Hematopoietic multipotent progenitor cell treated with erythropoietin and hydrocortisone succinate and interleukin-3 and kit ligand, for 8 days (in vitro differentiated cells): ENCODE measurements at places on chromosomes 2 and 18.

DNA sequence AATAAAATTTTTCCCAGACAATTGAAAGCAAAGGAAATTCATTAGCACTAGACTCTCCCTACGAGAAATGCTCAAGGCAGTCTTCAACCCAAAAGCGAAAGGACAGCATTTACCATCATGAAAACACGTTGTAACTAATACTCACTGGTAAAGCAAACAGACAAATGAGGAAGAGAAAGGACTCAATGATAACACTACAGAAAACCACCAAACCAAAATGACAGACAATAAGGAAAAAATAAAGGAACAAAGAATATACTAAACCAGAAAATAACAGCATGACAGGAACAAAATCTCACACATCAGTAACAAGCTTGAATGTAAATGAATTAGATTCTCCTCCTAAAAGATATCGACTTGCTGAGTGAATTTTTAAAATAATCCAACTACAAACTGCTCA is 190.7 kb downstream of the NOL4 start:
- DNase-seq: no peak

DNA sequence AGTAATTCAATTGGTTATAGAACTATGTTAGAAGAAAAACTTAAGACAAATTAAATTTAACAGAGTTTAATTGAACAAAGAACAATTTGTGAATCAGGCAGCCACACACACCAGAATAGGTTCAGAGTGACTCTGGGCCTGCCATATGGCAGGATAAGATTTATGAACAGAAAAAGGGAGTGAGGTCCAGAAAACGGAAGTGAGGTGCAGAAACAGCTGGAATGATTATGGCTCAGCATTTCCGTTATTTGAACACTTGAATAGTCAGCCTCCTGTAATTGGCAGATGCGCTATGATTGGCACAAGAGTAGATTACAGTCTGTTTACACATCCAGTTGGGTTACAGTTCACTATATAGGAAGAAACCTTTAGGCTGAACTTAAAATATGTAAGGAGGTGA is 99.0 kb downstream of the MBD2 start:
- DNase-seq: no peak

- no peak for DNase-seq
These were observed 79.2 kb upstream of the CDH2 start for GRCh38 chr18:28256166-28256565.

DNA sequence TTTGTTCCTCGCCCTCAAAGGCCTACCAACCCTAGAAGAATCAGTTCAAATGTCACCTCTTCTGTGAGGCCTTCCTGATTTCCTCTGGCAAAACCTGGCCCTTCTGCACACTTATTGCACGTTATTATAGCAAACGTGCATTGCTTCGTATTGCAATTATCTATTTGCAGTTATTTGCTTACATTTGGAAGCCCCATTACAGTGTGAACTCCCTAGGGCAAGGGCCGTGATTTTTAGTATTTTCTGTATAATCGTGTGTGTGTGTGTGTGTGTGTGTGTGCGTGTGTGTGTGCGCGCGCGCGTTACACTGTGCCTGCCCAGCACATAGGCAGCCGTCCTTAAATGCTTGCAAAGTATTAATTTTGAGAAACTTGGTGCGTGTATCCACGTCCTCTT is 460 bp upstream of the SEMA4F start:
- DNase-seq: no peak

GRCh38 chr2:3285901-3286645 is 91.5 kb downstream of the EIPR1 start:
- no peak for DNase-seq

DNA sequence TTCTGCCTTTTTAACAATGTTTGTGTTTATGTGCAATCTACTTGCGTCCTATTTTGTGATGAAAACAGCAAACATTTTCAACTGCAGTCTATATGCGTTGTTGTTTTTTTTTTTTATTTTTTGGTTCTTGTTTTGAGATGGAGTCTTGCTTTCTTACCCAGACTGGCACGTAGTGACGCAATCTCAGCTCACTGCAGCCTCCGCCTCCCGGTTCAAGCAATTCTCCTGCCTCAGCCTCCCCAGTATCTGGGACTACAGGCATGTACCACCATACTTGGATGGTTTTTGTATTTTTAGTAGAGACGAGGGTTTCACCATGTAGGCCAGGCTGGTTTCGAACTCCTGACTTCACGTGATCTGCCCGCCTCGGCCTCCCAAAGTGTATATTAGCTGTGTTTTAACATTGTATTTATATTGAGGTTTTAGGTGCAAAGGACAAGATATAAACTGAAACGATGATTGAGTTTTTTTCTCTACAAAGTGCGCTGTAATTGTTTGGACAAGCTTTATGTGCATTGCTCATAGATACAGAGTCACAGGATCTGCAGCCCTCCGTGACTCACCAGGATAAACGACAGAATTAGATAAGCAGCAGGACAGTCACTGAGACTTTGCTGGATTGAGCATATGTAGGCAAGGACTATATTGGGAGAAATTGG is 17.4 kb downstream of the CDH7 start:
- no peak for DNase-seq
